Suppressor macrophage treated with lipopolysaccharide for 1 hour (primary cell): ENCODE measurements at places on chromosomes 7 and 10.

- DNase-seq = no peak
Measured at GRCh38 chr10:110378533-110379108, 73.9 kb upstream of the SMNDC1 start.

- no peak for DNase-seq
Measured at GRCh38 chr7:148865283-148865682, 18.8 kb downstream of the EZH2 start.

DNA sequence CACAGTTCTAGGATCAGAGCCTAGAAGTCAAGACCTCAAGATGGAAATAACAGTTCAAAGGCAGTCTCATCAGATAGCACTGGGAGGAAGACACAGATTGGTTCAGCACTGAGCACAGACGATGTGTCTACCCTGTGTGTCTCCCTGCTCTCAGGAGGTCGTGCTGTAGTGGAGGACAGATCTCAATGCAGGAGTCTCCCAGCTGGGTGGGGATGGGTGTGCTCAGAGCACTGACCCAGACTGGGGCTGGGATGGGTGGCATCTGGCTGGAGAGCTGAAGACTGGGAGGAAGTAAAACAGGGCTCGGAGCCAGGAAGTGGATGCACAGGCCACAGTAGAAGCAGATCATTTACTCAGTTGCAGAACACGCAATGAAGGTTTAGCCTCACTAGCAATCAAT, 69.5 kb upstream of the GDF10 start:
- no peak for DNase-seq

- DNase-seq = no peak
Measured at GRCh38 chr7:159065852-159066480, 78.7 kb downstream of the VIPR2 start.

DNA sequence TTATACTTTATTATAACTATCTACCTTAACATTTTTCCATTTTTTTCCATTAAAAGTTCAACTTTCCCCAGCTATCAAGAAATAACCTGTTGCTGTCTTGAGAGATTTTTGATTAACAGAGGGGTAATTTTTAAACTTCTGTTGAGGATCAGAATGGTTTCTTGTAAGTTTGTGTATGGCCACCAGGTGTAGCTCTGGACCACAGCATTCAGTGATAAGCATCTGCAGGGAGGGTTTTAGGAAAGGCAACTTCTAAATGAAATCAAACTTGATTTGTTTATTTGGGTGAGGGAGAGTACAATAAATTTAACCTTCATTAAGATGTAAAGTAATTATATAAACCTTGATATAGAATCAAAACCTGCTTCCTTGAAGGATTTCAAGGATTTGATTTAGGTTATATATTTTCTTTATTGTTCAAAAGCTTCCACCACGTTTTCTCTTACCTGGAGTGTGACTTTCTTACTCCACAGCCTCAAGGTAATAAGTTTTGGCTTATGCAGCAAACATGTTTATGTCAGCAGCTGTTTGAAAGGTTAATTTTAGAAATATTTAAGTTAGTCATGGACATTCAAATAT, 153.3 kb downstream of the STK31 start:
- no peak for DNase-seq
